ENCODE measurements at places on chromosomes 11 and 22.

DNA sequence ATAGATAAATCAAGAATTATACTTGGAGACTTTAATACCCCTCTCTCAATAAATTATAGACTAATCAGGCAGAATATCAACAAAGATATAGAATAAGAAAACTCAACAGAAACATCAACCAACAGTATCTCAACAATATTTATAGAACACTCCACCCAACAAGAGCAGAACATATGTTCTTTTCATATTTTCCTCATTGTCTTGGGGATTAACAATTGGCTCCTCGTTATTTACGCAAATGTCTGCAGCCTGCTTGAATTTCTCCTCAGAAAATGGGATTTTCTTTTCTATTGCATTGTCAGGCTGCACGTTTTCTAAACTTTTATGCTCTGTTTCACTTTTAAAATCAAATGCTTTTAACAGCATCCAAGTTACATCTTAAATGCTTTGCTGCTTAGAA, 37.0 kb upstream of the FBLN1 start:
- no peak for DNase-seq

- DNase-seq = no peak
Observed at GRCh38 chr22:38266120-38266519, 6.7 kb downstream of the TMEM184B start.

- DNase-seq = no peak
Observed at GRCh38 chr11:110035357-110035756, 57.8 kb upstream of the ZC3H12C start.

DNA sequence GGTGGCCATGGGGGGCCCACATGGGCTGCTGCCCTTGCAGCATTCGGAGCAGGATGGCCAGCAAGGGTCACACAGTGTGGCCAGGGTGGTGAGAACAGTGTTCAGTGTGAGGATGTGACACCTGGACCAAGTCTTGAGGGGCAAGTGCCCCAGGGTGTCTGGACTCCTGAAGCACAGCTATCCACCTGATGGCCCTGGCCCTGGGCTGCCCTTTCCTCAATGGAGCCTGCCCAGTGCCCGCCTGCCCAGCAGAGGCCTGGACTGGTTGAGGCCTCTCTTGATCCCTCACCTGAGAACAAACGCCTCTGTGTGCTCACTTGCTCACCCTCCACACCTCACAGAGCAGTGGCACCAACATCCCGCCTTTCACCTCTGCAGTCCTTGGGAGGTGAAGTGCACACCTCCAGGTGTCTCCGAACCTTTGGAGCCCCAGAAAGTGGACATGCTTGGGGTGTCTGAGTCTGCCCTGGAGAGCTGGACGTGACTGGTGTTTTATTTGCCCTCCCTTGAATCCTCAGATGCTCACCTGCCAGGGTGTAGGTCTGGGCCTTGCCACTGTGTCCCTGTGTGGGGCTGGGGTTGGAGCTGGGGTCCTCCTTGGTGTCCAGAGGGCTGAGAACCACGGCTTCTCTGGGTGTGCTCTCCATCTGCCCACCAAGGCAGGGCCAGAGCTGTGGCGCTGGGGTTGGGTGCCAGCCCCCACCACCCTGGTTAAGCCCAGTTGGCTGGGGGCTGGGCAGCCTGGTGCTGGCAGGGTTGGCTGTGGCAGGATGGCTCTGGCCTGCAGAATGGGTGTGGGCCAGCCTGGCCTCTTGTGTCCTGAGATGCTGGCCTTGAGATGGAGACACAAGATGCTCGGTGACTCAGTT, 3.8 kb upstream of the MUC2 start:
- DNase-seq = no peak

DNA sequence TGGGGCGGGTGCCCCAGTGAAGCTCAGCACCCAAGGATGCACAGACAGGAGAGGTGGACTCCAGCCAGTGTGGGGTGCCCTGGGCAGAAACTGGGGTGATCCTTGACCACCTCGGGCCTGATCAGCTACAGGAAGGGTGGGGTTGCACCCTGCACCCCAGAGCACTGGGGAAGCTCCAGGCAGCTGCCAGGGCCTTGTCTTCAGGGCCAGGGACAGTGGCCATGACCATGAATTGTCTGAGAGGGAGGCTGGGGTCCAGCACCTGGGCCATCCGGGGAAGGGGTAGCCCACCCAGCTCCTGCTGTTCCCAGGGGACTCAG, 17.6 kb downstream of the IL17REL start:
- no peak for DNase-seq

- no peak for DNase-seq
Observed at GRCh38 chr11:31800398-31801265, 10.5 kb downstream of the PAX6 start.

DNA sequence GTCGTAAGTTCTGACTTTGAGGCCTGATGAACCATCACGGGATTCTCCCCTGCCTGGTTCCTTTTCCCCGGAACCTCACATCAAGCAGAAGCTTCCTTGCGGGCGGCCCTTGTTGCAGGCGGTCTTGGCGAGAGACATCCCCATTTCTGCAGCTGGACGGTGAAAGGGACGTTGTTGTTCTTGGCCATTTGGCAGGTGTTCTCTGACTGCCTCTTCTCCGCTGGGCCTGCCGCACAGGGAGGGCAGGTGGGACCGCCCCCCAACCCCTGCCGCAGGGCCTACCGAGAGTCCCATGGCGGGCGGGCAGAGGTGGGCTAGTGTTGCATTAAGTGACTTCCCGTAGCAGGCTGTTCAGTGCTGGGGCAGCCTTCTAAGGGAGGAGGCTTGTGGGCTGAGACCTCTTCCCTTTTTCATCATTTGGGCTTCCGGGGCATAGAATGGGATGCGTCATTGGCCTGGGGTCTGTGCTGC, 26.9 kb upstream of the GRAMD4 start:
- DNase-seq = no peak

GRCh38 chr11:10494636-10495463, 39.8 kb downstream of the AMPD3 start:
- no peak for DNase-seq

- DNase-seq = no peak
Observed at GRCh38 chr11:129365816-129366215, 9.8 kb upstream of the BARX2 start.

- no peak for DNase-seq
Observed at GRCh38 chr11:79287952-79288351, 152.9 kb downstream of the TENM4 start.

GRCh38 chr11:61303725-61304124, 8.6 kb upstream of the VWCE start:
- DNase-seq = no peak

- no peak for DNase-seq
Observed at GRCh38 chr11:122424636-122425035, 230.9 kb upstream of the UBASH3B start.

GRCh38 chr11:130909650-130910049, 6.6 kb downstream of the SNX19 start:
- DNase-seq = no peak

Data from glomerular endothelial cell (primary cell).